ENCODE measurements at places on chromosomes 11 and 22. TPM values are rescaled to one million over a fixed set of nuclear protein-coding genes. Genes with fewer than 3 reads are reported as not detected.

The NEU3 gene
- 10.0 TPM for polyA plus RNA-seq

The FXYD2 gene
- polyA plus RNA-seq = 550 TPM

The SLC17A6 gene
- polyA plus RNA-seq = 0.03 TPM

The P4HA3 gene
- 0.72 TPM for polyA plus RNA-seq

The TFIP11 gene
- polyA plus RNA-seq = 40.8 TPM

The B4GALNT4 gene
- polyA plus RNA-seq = 64.8 TPM

The TMPRSS4 gene
- 20.1 TPM for polyA plus RNA-seq

The TTC36 gene
- polyA plus RNA-seq = 1.9 TPM
